ENCODE measurements at places on chromosomes 11 and 22.

DNA sequence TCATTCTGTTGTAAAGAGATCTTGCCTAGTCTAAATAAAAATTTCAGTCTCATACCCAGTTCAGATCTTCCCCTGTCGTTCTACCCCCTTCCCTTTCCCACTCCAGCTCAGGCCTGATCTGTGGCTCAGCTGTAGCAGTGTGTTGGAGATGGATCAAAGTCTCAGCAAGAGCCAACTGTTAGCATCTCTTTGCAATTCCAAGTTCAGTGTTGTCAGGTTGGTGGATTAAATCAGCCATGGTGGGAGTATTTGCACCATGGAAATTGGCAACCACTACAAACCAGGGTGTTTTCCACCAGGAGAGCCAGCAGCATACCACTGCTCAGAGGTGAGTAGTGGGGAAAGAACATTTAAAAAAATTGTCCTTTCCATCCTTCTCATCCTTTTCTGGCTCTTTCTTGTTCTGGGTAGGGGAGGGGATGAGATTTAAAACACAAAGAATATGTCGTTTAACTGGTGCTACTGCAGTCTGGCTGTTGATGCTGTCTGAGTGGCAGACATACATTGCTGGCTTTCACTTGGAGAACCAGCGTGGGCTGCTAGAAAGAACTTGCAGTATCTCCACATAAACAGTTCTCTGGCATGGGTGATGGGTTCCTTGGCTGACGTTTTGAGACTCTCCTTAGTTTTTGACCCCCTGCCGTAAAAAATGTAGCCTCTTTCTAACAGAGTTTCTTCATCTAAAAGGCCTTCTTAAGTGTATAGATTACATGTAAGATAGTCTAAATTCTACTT, 514.1 kb downstream of the RAB38 start:
- DNase-seq, result no peak

GRCh38 chr22:41801147-41801819, 804 bp downstream of the CCDC134 start:
- DNase-seq, result no peak

- peak; percentile 2 for DNase-seq
Measured at GRCh38 chr11:113493206-113493605, 18.0 kb upstream of the DRD2 start.

GRCh38 chr11:1983601-1983961, 14.1 kb downstream of the H19 start:
- no peak for DNase-seq

GRCh38 chr11:120168960-120169681, 31.2 kb upstream of the TRIM29 start:
- DNase-seq, result peak; percentile 86

Measured in inflammatory macrophage treated with lipopolysaccharide for 4 hours (primary cell).